Central memory CD8-positive, alpha-beta T cell (primary cell): ENCODE measurements at places on chromosomes 16 and 17.

- no peak for DNase-seq
These were observed 17.3 kb upstream of the FOXK2 start for GRCh38 chr17:82502207-82502606.

DNA sequence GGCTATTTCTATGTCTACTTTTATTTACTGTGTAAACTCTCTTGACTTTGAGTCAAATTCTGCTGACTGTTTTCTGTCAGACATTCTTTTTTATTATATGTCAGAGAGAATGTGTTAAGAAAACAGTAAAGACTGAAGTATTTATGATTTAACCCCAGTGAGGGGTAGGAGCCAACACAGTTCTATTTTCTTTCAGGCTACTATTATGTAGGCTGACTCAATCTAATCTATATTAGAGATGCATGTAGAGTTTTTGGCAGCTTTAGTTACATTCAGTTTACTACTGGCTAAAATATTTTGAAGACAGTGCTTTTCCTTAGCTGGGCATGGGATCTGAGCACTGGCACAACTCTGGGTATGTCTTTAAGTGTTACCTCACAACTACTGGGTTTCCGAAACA is 1108.0 kb downstream of the CDH11 start:
- DNase-seq, result no peak

- no peak for DNase-seq
These were observed 185.4 kb downstream of the SEC14L1 start for GRCh38 chr17:77326076-77326591.

DNA sequence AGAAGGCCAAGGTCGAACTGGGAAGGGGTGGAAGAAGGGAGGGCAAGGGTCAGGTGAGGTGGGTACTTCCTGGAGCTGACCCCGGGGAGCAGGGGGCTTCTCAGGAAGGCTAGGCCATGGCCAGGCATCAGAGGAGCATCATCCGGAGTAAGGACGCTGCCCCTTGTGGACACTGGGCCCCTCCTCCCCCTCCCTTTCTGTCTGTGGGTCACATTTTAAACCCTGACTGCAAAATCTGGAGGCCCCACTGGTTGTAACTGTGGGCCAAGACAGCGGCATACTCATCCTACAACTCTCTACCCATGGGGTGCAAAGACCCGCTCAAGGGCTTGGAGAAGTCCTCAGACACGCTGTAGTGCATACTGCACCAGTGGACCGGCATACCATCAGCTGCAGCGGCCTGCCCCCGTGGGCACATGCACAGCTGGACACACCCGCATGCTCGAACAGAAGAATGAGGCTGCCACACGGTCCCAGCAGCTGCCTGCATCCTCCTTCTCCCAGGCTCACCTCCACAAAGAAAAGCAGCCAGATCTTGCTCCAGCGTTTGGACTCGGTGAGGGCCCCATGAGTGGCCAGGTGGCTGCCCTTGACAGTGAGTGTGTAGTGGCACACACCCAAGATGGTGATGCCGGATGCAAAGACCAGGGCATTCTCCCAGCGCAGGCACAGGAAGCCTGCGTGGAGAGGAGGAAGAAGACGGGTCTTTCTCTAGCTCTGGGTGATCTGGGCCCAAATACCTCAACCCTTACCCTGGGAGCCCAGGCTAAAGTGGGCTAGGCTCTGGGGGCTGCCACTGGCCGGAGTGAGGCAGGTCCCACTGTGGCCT is 1.2 kb downstream of the FADS6 start:
- no peak for DNase-seq

DNA sequence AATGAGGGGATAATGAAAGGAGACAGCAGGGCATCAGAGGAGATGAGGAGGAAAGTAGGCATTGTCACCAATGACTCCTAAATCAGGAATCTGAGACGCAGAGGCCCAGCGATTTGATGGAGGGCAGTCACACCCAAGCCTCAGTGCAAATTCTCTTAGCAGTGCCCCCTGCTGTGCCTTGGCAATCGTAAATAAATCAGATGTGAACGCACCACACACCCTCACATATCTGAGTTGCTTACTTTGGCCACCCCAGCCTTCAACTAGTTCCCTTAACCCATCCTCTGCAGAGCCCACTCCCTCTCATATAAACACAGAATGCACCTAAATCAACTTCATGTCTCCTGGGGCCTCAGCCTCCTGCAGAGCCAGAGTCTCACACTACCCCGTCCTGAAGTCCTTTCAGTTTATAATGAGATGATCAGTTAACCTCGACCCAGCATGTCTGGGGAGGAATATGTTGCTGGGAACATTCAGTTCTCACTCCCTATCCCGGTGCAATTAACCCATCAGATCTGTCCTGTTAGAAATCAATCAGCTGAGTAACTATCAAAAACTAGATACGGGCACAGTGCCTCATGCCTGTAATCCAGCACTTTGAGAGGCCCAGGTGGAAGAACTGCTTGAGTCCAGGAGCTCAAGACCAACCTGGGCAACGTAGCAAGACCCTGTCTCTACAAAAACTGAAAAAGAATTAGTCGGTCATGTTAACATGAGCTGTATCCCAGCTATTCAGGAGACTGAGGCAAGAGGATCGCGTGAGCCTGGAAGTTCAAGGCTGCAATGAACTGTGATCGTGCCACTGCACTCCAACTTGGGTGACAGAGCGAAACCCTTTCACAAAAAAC is 78.4 kb downstream of the SLC39A11 start:
- DNase-seq, result no peak

- DNase-seq, result no peak
These were observed 9.1 kb upstream of the CEP295NL start for GRCh38 chr17:78912082-78912481.

- DNase-seq, result no peak
These were observed 109.4 kb upstream of the AXIN2 start for GRCh38 chr17:65670667-65671371.

DNA sequence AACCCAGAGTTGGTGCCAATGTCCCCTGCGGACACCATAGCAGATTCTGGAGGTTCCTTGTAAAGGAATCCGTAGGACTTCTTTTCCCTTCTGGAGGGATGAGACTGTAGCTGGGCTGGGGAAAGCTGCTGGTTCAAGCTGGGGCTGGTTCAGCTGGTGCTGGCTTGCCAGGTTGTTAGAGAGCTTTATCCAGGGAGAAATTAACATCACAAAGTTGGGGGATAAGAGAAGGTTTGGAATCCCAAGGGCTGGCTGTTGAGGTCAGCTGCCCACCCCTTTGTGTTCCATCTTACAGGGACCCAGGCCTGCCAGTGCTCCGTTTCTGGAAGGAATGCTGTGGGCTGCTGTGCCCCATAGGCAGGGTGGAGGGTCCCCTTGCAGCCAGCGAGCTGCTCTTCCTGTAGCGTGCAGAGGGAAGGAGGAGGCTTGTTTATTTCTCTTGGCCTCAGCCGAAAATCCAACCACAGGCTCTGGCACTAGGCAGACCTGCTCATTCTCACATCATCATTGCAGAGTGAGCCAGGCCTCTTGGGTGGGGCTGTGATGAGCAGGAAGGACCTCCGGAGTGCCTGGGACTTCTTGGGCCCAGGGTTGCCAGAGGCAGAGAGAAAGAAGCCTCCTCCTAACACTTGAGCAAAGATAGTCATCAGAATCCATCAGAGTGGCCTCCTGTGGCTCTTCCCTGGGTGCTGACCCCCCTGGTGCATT is 251.1 kb downstream of the SEC14L1 start:
- DNase-seq, result no peak

DNA sequence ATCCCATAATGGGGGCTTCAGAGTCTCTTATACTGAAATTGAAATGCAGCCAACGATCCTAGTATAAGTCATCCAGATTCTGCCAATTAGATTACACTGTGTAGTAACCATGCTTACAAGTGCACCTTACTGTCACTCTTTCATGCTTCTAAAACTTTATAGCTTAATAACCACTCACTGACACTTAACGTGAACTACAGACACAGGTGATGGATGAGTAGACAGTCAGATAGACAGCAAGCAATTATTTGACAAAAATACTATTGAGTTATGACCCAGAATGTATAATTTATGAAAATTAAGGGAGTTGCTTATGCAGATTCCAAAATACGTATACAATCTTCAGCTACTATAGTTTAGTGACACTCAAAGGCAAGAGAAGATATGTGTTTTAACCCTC is 6.3 kb downstream of the CDH8 start:
- no peak for DNase-seq

- DNase-seq, result no peak
These were observed 69.8 kb upstream of the ANKFN1 start for GRCh38 chr17:56083475-56083874.

- no peak for DNase-seq
These were observed 19.0 kb downstream of the CPNE2 start for GRCh38 chr16:57111420-57111819.

DNA sequence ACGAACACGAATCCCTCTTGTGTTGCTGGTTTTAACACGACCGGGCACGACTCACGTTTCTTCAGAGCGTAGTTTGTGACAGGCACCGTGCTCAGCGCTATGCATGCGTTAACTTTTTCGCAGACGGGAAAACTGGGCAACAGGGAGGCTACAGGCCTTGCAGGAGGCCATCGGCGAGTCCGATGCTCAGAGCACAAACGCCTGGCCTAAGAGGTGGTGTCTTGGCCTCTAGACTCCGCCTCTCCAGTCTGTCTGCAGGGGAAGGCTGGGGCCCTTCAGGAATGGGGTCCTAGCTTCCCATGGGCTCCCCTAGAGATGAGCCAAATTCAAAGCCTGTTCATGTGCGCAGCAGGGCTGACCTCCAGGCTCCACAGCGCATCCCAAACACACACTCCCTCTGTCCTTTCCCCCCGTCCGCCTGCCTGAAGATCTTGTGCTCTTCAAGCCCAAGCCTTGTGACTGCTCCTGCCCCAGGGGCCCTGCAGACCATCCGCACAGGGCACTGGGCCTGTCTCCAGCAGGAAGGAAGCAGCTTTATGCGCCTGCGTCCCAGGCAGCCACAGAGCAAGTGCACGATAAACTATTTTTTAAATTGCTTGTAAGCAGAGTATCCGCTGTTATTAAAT is 3.1 kb downstream of the CLCN7 start:
- no peak for DNase-seq

GRCh38 chr16:3509470-3509928 is 8.7 kb downstream of the CLUAP1 start:
- DNase-seq, result peak; percentile 68

GRCh38 chr16:4136229-4136813 is 20.1 kb upstream of the ADCY9 start:
- no peak for DNase-seq

GRCh38 chr17:54902611-54903010 is 2.0 kb downstream of the TOM1L1 start:
- no peak for DNase-seq

DNA sequence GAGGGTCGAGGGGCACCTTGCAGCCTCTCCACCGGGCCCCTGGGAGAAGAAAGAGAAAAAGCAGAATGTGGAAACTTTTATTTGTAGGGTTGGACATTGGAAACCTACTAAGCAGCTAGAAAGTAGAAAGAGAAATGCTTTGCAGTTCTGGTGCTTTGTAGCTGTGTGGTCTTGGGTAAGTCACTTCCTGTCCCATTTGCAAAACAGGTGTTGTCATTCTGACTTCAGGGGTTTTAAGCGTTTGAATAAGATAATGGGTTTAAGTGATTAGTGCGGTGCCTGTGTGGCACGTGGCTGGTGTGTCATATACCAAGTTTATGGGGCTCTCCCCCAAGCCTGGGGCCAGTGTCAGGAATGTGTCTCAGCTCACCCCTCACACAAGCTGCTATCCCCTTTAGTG is 1.6 kb downstream of the CA4 start:
- no peak for DNase-seq

DNA sequence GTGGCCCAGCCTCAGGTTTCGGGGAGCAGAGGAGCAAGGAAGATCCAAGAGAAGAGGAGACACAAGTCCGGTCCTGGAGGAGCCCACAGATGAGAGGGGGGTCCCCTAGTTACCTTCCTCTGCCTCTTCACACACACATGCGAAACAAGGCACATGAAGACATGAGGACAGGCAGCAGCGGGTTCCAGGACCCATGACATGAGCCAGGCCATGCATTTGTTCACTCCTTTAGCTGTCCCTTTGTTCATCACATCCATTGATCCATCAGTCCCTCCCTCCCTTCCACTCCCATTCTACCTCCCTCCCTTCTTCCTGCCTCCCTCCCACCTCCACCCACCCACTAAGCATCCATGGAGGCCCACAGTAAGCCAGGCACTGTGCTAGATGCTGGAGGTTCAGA is 9.4 kb downstream of the PPY start:
- DNase-seq, result no peak

DNA sequence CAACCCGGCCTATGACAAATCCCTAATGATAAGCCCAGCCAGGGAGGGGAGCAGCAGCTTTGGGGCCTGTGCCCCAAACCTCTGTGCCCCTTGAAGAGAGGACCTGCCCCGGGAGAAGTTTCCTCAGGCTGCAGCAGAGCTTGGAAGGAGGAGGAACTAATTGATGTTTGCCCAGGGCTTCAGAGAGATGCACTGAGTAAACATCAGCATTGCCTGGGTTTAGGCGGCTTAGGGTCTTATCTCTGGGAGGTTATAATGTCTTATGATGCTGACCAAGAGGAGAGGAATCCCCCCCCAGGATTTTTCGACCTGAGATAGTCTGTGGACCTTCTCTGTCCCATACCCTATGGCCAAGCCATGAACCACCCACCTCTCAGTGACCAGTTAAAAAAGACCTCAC is 148.7 kb upstream of the SDK2 start:
- DNase-seq, result no peak

GRCh38 chr17:6548578-6549330 is 7.6 kb downstream of the PITPNM3 start:
- DNase-seq, result no peak

DNA sequence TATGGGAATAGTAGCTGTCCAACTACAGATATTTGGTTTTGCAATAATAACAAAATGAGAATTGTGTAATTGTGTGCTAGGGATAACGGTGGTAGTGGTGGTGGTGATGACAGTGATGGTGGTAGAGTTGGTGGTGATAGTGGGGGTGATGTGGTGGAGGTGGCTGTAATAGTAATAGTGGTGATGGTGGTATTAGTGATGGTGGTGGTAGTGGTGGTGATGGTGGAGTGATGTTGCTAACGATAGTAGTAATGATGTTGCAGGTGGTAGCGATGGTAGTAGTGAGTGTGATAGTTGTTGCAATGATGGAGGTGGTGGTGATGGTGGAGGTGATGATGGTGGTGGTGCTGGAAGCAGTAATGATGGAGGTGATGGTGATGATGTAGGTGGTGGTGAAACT is 94.4 kb downstream of the HS3ST3B1 start:
- DNase-seq, result no peak

DNA sequence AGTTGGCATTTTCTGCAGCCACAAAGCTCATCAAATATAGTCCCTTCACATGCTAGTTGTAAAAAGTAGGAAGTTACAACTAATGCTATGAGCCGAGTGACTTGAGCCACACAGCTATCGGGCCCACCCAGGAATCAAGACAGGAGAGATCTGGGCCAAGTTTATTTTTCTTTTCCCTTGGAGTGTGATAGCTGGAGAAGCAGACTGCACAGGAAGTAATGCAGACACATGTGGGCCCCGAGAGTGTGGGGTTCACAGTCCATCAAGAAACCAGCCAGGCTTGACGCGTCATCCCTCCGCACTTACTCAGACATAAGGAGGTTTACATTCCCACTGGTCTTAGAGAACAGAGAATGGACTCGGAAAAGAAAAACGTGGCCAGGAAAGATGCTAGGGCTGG is 403.1 kb upstream of the CDH11 start:
- DNase-seq, result no peak
